ENCODE measurements at places on chromosomes 1 and 21.

GRCh38 chr1:204971517-204972336, 71.3 kb upstream of the CNTN2 start:
- DNase-seq: no peak

DNA sequence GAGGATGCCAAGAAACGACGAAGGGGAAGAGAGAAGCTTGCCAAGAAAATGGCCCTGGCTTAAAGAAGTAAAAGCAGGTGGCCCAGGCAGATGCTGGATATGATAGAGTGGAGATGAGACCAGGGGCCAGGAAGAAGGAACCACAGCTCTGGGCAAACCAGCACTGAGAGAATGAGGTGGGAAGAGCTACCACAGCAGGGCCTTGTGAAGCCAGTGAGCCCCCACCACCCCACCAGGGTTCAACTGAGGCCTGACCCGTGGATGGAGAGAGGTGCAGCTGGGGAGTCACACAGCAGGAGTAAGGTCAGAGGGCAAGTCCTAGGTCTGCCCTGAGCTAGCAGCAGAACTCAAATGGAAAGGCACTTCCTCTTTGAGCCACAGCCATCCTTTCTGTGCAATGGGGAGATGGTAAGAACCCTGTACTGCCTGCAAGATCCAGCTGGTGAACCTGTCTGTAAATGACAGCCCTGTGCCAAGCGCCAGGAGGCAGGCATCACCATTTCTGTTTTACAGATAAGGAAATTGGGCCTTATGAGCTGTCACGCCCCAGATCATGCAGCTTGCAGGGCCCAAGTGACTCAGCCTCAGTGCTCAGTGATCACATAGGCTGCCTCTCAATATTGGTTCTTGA, 8.5 kb downstream of the SH3BGRL3 start:
- DNase-seq: no peak

DNA sequence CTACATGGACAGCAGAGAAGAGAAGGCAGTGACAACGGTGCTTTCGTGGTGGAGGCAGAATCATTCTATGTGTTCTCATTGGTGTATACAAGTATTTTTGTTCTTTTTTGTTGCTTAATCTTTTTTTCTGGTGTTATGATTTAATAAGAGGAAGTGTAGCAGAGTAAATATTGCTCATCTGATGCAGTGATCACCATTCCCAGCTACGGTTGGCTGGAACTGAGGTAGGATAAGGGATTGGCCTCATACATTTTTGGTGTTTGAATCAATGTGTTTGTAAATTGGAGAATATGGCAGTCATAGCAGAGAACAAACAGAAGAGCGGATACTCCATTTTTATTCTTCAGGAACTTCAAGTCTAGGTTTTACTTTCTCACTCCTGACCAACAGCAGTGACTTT, 76.6 kb downstream of the UBE2U start:
- no peak for DNase-seq

DNA sequence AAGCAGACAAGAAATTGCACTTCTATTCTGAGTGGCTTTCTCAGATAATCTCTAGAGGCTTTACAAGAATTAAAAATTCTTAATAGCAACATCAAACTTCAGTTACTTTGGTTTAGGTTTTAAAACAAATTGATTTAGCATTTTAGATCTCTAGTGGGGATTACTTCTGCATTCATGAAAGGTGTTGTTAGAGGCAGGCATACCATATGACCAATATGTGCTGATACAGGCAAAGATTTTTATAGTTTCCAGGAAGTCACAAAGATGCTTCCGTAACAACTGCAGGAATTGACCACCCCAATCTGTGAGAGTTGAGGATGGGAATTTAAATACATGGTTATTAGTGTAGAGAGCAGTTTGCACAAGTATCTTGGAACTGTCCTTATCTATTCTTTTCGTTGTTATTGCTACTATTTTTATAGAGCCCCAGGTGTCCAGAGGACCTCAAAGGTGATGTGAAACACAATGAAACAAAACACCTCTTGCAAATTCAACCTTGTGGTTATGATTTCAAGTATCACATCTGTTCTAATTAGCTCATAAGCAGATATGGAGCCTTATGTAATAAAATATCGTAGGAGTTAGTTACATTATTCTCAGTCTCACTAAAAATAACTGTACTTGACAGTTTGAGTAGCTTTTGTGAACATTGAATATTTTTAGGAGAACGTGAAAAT, 512.7 kb upstream of the ADGRL4 start:
- DNase-seq: no peak

DNA sequence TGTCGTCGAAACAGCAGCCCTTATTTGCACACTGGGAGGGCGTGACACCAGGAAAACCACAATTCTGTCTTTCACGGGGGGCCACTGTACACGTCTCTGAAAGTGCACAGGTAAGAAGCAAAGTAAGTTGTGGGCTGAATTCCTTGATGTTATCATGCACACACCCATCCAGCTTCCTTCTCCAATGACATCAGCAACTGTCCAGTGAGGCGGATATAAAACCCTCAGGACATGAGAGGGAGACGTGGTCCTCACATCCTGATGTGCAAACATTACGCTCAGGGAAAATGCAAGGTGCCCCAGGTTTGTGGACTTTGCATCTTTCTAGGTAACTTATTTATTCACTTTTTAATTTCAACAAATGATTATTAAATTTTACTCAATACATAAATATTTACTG, 3.0 kb downstream of the TFF1 start:
- no peak for DNase-seq

DNA sequence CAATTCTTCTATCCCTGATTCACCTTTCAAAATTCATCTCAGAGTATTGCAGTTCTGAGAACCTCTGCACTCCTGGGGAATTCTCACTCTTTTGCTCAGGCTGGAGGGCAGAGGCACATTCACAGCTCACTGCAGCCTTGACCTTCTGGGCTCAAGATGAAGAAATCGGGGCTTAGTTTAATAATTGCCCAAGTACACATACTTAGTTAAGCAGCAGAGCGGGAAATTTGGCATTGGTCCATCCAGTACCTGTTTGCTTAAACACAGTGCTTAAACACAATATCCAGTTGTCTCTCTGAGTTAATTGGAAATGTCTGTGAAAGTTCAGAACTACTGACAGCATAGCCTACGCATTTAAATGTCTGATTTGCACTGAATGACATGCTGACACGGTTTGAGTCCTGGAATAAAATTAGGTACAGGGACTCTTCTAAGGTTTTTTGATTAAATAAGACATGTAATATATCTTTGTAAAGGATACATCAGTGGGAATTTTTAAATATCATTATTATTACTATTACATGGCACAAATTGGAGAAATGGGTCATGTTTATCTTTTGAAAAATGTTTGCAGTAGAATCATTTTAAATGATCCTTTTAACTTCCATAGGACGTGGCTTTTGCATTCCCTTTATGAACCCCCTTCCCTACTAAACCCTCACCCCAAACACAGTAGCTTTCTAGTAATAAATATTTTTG, 337.4 kb downstream of the SRGAP2C start:
- no peak for DNase-seq

GRCh38 chr1:15288173-15288926, 41.3 kb downstream of the FHAD1 start:
- DNase-seq: no peak

GRCh38 chr1:207990455-207990854, 79.5 kb upstream of the CD34 start:
- no peak for DNase-seq

- DNase-seq: no peak
These were observed 361.4 kb downstream of the HLX start for GRCh38 chr1:221240690-221241089.

- DNase-seq: no peak
These were observed 25.8 kb upstream of the TRIM45 start for GRCh38 chr1:117147341-117147831.

DNA sequence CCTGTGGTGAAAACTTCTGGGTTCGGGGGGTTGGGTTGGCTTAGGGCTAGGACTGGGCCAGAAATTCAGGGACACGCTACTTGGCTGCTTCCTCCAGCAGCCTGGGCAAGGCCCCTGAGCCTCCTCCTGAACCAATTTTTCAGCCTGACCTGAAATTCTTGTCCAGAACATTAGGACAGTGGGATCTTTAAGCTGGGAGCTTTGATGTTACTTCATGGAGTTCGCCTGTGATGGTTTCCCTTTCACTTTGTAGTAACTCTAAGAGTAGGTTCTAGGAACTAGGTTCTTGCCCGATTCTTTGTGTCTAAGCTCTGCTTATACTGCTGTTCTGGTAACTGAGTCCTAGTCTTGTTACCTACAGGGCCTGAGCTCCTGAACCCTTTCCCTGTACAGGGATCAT, 75.3 kb downstream of the S1PR1 start:
- no peak for DNase-seq

Measured in activated T-helper 1 cell treated with anti-CD3 and anti-CD28 coated beads, Interleukin-12 subunit alpha, Interleukin-12 subunit beta, Interleukin-2, Interleukin-4 antibody, amounts not matched to agents 30 ng/mL and 10 ng/mL and 1 ng/mL, durations not matched to agents 14 hours and 24 hours and 36 hours (primary cell).